ENCODE measurements at places on chromosomes 4 and X.
A peak's percentile ranks its signal among the peaks of the same experiment; 100 is the strongest.

- no peak for DNase-seq
Measured at GRCh38 chr4:171239196-171239595, 574.0 kb upstream of the GALNTL6 start.

DNA sequence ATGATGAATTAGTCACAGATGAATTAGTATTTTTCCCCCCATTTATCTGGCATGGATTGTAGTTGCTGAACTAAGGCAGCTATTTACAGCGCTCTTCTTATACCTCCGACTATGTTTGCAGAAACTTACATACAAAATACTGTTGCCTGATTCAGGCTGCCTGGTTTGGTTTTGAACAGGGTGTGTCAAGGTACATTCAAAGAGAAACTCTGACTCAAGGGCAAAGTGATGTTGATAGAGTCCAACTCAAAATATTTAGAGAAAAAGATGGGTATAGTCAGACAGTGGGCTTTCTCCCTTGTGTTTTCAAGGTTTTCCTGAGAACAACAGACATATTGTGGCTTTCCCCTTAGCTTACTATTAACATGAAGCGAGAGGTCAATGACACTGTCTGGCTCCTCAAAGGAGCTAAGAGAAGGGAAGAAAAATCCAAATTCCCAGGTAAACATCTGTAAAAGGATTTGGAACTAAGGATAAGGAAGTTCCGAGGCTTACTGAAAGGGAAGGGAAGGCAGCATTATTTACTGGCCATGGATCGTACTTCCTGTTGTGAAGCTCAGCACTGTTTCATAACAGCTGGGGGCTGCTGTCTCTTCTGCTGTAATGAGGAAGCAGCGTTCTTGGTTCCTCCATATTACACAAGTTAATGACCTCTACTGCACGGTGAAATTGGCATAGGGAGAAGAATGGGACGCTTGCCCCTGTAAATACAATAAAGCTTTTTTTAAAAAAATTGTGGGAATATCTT is 30.9 kb downstream of the FAM9C start:
- DNase-seq: no peak

DNA sequence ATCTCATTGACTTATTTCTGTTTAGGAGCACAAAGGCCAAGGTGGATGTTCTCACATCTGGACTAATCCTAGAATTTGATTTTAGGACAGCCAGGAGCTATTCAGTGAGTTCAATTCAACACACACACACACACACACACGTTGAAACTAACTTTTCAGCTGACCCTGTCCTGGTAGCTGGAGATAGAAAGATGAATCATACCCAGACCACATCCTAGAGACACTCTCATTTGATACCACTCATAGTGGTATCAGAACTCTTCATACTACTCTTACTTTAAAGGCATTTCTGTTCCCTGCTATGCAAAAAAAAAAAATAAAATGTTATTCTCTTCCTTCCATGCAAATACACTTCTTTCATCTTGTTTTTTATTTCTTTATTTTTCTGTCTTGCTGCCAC is 36.7 kb downstream of the KLF8 start:
- no peak for DNase-seq

GRCh38 chr4:155941820-155942219 is 11.8 kb downstream of the CTSO start:
- DNase-seq: no peak

DNA sequence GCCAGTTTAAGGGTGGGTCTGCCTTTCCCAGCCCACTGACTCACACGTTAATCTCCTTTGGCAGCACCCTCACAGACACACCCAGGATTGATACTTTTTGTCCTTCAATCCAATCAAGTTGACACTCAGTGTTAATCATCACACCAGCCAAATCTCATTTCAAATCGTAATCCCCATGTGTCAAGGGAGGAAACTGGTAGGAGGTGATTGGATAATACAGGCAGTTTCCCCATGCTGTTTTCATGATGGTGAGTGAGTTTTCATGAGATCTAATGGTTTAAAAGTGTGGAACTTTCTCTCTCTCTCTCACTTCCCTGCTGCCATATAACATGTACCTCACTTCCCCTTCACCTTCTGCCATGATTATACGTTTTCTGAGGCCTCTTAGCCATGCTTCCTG is 647.2 kb upstream of the FRG1 start:
- DNase-seq: no peak

GRCh38 chr4:41452484-41453225 is 85.3 kb upstream of the LIMCH1 start:
- no peak for DNase-seq

DNA sequence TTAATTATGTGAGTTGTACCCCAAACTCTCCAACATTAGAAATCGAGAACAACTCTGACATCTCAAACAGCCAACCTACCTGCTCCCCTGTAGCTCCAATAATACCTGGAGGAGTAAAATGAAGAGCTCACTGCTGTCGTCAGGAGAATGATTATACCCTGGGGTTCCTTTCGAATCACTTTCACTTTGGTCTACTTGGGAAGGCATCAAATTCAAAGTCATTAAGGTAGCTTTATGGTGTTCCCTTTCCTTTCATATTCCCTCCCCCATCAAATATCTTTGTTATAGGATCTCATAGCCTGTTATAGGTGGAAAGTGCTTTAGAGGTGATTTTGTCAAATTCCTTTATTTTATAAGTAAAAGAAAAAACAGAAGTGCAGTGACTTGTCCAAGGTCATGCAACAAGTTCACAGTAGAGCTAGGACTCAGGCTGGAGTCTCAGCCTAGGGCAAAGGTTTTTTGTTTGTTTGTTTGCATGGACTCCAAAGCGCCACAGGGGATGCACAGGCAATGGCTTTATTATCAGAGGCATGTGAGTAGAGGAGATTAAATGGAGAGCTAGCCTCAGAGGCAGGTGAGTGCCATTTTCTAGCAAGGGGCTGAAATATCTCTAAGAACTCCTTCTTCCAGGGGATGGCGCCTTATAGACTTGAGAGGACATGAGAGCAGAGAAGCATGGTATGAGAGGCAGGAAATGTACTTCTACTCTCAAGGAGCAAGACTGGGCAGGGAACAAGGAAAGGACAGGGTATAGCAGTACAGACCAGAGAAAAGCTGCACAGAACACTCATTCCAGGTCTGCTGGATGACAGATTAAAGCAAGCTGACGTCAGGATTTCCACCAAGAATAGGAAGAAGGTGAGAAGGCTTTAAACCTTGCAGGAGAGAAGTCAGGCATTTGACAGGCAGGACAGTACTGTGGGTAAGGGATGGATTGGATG is 262.1 kb upstream of the GPC4 start:
- no peak for DNase-seq

DNA sequence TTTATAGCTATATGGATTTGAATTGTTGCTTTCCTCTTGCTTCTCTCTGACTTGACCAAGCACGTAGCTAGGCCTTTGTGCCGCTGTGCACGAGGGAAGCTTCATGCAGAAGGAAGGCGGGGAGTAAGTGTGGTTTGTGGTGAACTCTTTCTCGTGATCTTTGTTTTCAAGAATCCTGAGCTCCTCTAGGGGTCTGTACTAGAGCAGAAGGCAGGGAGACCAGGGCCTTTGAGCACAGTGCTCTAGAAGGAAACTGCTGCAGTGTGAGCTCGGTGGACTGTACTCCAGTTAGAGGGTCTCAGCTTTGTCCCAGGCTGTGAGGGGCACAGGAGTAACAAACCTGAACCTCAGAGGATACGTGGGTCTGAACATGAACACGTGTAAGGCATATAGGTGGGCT is 49.0 kb downstream of the AGA start:
- DNase-seq: no peak

- DNase-seq: no peak
Measured at GRCh38 chr4:22190855-22191254, 242.3 kb upstream of the KCNIP4 start.

DNA sequence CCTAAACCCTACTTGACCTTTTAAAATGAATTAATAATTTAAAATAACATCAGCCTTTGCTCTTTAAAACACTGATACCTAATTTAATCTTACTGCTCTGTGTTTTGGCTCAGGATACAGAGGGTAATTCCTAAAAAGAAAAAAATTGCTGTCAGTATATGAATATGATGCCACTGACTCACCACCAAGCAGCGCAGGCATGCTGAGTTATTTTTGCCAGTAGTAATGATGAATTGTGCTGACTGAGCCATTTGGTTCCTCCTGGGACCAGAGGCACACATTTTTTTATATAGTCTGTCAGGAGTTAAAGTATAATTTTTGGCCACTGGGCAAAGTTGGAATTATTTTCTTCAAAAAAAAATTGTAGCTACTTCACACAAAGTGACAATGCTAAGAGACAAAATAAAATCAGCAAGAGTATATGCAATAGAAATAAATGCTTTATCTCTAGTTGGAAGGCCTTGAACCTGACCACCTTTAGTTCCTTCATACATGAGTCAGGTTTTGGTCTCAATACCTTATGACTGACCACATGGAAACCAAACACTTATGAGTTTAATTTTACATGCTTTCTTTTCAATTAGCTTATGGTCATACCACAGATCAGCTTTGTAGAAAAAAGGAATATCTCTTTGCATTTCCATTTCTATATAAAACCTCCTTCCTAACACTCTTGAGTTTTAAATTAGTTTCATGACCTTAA is 115.1 kb downstream of the PPP3CA start:
- DNase-seq: peak; percentile 30

- no peak for DNase-seq
Measured at GRCh38 chr4:6278801-6279197, 9.1 kb downstream of the WFS1 start.

DNA sequence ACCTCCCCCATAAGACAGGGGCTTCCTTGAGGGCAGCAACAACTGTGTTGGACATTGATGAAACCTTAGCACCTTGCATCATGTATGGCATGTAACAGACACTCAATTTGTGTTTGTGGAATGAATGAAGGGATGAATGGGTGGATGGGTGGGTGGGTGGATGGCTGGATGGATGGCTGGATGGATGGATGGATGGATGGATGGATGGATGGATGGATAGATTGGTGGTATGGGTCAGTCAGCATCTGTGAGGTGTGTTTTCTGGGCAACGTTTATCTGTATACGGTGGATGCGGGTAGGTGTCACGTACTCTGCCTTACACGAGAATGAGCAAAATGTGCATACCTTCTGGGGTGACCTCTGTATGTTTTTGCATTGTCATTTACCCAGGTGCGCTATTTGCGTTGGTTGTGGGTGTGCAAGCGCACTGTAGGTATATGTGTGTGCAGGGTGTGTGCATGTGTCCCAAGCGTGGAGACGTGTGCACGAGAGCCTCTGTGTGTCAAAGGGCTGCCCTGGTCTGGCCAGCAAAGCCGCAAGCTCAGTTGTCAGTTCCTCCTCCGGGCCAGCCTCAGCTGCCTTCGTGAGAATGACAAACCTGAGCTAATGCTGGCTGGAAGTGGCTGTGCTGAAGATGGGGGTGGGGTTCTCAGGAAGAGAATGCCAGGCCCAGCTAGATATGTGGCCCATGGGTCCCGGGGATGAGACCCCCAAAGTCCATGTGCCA is 26.5 kb downstream of the ELF4 start:
- no peak for DNase-seq

DNA sequence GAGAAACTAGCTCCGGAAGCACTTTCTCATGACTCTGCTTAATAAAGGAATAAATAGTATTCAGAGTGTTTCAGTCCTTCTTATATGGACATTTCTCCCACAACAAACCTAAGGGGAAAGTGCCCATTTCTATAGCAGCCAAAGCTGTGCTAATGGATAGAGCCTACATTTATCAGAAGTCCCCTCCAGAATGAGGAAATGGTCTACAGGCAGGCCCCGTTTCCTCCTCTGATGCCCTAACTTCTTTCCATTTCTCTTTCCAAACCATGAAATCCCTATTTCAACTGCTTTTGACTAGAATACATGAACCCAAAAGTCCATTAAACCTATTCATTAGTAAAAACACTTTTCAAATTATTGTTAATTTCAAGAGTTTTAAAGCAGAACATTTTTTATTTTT is 4.5 kb downstream of the ACSL1 start:
- no peak for DNase-seq

- DNase-seq: no peak
Measured at GRCh38 chrX:133640161-133641015, 225.1 kb upstream of the GPC4 start.

DNA sequence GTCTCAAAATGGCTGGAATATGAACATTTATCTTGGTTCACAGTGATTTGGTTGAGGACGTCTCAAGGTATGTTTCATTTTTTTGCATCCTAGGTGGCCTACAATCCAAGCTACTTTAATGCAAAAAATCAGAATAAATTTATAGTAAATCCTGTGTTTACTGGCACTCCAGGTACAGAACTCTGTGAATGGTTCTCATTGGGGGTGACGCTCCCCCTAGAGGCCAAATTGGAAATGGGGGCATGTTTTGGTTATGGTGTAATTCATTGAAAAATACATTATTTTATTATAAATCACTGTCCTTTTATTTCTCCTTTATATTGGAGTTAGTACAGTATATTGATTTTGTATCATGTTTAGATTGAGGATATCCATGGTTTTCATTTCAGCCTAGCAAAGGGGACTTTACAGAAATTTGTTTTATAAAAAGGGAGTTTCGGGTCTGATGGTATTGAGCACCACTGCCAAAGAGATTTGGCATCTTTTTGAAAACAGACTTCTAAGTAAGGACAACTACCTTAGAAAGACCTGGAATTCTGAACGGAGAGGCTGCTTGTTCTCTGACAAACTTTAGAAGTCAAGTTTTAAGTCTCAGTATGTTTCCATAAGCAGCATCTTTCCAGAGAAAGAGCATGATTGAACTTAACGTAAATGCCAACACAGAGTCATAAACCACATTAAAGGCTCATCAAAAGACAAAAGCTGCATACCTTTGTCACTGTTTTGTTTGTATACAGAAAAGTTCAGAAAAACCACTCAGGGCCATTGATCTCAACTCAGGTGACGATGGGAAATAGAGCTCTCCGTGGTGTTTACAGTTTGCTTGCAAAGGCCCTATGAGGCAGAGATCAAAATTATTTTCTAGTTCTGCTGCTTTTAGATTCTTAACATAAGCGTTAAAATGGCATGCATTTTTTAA is 19.4 kb downstream of the MTM1 start:
- no peak for DNase-seq

DNA sequence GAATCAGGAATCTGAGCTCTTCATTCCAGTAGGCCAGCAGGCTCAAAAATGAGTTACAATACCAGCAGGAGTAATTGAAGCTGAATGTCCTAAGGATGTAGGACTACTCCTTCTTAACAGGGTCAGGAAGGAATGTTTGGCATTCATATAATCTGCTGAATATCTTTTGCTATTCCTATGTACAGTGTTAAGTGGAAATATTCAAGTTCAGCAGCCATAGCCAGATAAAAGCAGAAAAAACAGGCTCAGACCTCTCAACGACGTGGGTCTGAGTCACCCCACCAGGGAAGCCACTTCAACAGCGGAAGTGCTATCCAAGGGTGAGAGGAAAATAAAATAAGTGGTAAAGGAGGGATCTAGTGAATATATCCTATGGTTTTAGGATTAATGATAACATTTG is 577.0 kb downstream of the SPOCK3 start:
- no peak for DNase-seq

DNA sequence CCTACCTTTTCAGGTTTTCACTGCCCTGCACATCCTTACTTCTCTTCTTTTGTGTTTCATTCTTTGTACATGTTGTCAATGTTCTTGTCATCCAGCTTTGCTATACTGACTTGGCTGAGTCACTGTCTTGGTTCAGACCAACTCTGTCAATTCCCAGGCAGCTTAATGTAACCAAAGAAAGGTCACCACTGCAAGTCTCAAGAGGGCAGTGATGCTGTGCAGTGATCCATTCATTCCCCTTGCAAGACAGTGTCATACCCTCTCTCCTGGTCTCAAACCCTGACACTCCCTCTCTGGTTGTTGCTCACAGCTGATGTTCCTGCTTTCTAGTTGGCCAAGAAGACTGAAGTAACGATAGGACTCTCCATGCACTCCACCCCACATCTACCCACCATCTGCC is 17.5 kb downstream of the RAB39B start:
- DNase-seq: no peak
